ENCODE measurements at places on chromosomes 4 and X.

- no peak for DNase-seq
These were observed 64.5 kb downstream of the ANXA3 start for GRCh38 chr4:78616046-78616498.

GRCh38 chrX:7109838-7110793 is 37.4 kb upstream of the STS start:
- no peak for DNase-seq

GRCh38 chr4:96406742-96407141 is 566.8 kb downstream of the PDHA2 start:
- no peak for DNase-seq

DNA sequence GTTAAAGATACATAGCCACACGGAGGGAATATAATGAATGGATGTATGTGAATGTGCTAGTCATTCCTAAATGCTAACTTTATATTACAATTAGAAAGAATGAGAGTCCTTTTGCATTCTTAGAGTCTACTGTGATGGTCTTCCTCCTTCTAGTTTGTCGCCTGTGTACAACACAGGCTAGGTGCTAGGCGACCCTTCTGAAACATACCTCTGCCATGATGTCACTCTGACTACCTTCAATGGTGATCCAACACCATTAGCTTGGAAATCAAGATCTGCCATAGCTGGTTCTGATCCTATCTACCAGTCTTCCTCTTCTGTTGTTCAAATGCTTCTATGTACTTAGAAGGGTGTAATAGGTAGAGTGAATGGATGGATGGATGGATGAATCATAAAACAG is 151.2 kb downstream of the MGST2 start:
- no peak for DNase-seq

- no peak for DNase-seq
These were observed 62.2 kb downstream of the FMR1NB start for GRCh38 chrX:148043271-148043855.

DNA sequence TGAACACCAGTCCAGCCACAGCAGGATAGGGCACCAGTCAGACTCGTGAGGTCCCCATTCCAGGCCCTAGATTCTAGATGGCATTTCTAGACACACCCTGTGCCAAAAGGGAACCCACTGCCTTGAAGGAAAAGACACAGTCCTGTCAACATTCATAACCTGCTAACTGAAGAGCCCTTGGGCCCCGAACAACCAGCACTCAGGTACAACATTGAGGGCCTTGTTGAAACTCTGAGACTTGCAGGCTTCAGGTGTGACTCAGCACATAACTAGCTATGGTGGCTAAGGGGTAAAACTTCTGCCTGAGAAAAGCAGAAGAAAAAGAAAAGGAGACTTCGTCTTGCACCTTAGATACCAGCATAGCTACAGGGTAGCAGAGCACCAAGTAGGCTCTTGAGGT is 252.9 kb upstream of the GRID2 start:
- no peak for DNase-seq

DNA sequence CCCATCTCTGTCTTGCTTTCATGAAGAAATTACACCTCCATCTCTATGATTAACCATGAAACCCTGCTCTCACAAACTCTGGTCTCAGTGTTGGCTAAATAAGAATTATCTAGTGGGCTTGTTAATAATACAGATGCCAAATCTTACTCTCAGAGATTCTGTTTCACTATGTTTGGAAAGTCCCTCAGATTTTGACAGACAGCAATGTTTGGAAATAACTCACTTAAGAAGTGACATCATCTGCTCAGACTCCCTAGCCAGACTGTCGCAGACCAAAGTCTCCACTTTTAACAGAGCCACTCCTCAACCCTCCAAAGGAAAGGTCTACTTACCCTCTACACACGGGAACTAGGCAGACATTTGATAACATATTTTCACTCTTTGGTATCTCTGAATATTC is 328.5 kb upstream of the FGF16 start:
- DNase-seq, result no peak

DNA sequence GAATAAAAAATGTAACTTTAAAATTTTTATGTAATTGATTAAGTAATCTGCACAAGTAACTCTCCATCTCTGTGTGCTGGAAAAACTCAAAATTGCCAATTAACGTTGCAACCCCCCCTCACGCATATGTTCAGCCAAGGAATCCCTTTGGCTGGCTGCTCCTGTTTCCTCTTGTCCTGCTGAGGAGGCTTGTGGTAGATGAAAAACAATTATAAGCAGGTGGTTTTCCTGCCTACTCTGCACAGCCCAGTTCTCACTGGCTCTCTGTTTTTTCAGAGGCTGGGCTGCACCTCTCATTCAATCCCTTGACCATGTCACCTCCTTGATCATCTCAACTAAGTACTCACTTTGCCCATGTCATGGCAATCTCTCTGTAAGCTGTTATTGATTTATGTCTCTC is 1068.4 kb downstream of the ARAP2 start:
- DNase-seq, result no peak

Measured in stimulated activated CD4-positive, alpha-beta T cell treated with anti-CD3 and anti-CD28 coated beads, TNF-alpha, amount 100 ng/mL, for 24 hours (primary cell).